ENCODE measurements at places on chromosomes 6 and 20.

DNA sequence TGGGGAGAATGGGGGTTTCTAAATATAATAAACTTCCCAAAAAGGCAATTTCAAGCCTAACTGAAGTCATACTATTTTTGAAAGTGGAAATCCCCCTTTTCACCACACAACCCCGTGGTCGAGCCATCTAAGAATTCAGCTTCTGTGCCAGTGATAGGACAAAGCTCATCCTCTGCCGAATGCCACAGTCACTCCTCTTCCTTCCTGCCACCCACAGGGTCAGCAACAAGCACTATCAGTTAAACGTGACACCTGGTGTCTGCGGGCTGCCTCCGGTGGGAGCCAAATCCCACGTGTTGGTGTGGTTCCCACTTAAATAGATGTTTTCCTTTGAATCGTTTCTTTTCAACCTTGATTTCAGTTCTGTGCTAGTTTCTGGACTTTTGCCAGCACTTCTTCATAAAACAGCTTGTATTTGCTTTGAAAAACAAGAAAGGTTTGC lies 60.7 kb downstream of the TNFAIP3 start:
- no peak for DNase-seq

- DNase-seq: no peak
Measured at GRCh38 chr20:56897958-56898349, 268.8 kb downstream of the TFAP2C start.

DNA sequence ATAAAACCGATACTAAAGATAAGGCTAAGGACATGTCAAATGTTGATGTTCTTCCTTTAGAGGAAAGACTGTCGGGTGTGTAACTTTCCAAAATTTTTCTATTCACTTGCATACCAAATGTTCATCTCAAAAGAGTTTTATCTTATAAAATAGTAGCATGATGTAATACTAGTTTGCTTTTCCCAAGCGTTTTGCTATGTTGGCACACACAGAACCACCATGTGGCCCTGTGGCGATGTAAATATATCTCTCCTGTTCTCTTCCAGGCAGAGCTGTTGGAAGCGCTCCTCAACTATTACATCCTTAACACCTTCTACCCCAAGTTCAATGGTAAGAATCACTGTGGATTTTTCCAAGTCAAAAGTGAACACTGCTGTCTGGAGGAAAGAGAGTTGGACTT lies 26.5 kb downstream of the LBP start:
- DNase-seq: no peak

- no peak for DNase-seq
Measured at GRCh38 chr6:167046861-167047495, 47.8 kb downstream of the CEP43 start.

- no peak for DNase-seq
Measured at GRCh38 chr20:60365882-60366281, 407.7 kb downstream of the CDH26 start.

GRCh38 chr6:158232316-158233213 lies 64.4 kb downstream of the GTF2H5 start:
- peak; percentile 62 for DNase-seq

DNA sequence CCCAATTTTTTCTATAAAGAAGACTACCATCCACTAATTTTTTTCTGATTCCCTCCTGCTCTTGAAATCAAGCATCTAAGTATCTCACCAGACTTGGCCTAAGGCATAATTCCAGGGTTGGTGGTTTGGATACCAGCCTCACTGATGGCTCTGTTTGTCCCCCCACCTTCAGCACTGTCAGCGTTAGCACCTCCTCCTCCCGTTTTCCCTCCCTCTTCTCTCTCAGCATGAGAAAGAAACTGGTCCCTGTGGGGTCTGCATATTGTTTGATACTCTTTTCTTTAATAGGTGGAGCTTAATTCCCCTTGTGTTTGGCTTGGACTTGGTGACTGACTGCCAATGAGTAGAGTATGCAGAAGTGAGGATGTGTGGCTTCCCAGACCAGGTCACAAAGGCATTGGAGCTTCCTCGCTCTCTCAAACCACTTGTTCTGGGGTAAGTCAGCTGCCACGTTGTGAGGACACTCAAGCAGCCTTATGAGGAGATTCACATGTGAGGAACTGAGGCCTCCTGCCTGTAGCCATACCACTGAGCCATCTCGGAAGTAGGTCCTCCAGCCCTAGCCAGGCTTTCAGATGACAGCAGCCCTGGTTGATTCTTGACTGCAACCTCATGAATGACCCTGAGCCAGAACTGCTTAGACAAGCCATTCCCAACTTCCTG lies 65.2 kb downstream of the RIOK1 start:
- no peak for DNase-seq

- no peak for DNase-seq
Measured at GRCh38 chr20:50501972-50502745, 8.0 kb upstream of the PTPN1 start.

DNA sequence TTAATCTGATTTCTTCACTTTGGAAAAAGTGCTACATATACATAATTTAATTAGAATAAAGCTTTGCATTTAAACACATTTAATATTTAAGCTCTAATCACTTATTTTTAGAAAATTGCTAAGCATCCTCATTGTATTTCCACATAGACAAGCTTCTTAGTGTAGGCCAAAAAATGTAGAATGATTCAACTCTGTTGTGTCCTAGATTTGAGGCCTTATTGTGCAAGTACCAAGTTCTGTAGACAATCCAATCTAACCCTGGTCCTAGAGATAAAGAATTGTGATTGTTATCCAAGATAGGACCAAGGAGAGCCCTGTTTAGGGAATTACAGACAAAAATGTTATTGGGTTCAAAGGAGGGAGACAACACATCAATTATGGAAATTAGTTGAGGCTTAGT lies 27.6 kb downstream of the MRAP2 start:
- DNase-seq: no peak

DNA sequence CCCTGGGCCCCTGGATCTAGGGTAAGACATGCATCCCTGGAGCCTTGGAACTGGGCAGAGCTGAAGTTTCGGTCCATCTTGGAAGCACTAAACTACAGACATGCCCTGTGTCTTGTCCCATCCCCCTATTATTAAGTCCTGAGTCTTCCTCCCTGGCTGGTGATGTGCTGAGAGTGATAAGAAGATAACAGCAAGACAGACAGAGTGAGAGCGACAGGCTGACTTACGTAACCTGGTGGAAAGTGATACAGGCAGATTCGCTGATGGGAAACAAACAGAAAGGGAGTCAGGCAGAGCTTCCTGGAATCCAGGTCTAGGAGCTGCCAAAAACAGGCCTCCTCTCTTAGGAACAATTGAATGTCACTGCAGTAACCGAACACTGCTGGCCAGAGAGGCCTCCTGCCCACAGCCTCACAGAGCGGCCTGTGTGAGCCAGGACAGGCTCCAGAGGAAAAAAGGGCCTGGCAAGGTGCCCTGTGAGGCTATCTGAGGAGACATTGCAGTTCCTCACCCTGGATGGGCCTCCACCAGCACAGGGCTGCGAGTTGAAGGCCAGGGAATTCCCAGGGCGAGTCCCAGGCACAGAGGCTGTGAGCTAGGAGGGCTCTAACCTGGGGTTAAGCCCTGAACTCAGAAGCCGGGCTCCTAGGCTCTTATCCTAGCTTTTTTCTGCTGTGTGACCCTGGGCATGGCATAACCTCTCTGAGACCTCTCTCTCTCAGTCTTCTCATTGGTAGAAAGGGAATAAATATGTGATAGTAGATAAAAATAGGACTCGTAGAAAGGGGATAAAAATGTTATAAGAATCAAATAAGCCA lies 34.2 kb upstream of the B4GALT5 start:
- peak; percentile 16 for DNase-seq

- no peak for DNase-seq
Measured at GRCh38 chr20:46774236-46774635, 64.8 kb downstream of the SLC2A10 start.

DNA sequence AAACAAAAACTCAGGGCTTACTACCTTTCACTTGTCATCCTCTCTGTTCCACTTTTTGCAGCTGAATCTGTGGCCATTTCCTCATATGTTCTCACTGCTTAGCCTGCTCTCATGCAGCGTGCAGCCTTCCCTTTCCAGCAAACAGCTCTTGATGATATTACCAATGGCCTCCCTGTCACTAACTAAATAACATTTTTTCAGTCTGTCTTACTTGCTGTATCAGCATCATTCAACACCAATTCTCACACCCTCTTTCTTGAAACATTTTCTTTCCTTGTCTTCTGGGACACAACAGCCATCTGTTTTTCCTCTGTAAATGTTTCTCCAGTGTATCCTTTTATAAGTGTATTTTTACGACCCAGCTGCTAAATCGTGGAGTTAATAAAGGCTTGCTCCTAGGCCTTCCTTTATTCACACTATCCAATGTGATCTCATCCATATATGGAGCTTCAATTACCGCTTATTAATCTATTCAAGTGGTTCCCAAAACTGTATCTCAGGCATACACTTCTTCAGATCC lies 523.6 kb upstream of the RNF217 start:
- DNase-seq: no peak

- DNase-seq: no peak
Measured at GRCh38 chr6:89132057-89132456, 13.8 kb upstream of the PM20D2 start.

DNA sequence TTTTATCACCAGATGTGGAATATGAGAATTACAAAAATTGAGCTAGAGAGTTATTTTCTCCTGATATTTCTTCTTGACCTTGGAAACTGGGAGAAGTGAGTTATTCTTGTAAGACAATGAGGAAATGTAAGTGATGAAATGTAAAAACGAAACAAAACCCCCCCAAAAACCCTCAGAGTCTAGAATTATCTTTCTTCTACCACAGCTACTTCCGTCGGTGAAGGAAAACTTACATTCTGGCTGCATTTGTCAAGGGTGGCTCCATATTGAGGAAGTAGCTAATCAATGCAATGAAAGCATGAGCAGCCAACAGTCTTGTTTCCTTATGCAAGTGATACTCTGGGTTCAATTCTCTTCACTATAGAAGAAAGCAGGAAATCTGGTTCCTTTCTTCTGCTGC lies 661.7 kb upstream of the CITED2 start:
- DNase-seq: no peak

- DNase-seq: no peak
Measured at GRCh38 chr20:19515074-19515473, 243.0 kb upstream of the RIN2 start.

- no peak for DNase-seq
Measured at GRCh38 chr20:3133155-3133554, 26.5 kb downstream of the FASTKD5 start.

DNA sequence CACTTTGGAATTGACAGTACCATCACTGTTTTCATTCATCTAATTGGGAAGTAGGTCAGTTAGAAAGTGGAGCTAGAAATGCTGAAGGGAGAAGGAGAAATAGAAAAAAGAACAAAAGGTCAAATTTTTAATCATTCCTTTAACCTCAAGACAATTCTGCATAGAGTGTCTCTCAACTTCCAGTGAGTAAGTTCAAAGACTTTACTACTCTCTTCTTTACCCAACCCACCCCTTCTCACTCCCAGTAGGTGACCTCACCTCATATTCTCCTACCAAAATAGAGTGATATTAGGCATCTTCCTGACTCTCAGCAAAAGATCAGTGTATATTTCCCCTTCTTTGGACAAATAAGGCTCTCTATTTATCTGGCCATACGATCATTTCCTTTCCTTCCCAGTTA lies 340.0 kb upstream of the JAG1 start:
- no peak for DNase-seq

DNA sequence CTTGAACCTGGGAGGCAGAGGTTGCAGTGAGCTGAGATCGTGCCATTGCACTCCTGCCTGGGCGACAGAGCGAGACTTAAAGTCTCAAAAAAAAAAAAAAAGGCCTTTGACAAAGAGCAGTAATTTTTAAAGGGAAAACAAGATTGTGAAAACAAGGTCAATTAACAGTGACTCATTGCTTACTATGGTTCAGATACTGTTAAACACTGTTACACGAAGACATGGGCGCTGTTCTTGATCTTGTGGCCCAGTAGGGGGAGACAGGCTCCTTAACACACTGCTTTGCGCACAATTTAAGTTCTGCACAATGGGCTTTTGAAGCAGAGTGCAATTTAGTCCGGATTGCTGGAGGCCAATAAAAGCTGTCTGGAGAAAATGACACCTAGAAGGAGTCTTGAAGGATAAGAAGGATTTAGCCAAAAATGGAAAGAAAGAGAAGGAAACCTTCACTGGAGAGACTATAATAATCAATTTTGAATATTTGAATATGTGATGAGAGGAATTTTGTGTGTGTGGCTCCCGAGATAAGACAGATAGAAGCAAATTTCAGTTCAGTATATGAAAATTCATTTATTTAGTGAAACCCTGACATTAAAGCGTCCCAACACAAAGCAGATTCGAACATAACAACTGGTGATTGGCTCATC lies 6.0 kb upstream of the LATS1 start:
- DNase-seq: peak; percentile 50

DNA sequence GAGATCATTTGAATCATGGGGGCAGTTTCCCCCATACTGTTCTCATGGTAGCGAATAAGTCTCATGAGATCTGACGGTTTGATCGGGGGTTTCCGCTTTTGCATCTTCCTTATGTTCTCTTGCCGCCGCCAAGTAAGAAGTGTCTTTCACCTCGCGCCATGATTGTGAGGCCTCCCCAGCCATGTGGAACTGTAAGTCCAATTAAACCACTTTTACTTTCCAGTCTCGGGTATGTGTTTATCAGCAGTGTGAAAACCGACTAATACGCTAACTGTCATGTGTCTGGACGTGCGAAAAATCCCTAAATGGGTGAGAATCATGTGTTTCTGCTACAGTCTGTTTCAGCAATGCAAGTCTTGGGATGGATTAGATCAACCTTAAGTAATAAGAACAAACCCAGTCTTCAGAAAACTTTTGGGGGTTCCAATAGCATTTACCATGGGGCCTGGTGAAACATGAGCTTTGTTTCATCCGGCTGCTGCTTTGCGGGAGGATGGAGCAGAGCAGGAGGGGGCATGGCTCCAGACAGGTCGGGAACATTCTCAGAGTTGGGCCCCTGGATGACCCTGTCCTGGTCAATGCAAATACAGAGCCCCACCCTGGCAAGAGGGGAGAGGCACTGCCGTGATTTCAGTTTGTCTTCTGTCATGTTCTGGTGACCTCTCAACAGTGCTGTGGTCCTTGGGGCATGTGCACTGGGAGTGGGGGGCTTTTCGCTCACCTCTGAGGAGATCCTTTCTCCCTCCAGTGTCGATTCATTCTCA lies 41.5 kb downstream of the CTCFL start:
- no peak for DNase-seq

DNA sequence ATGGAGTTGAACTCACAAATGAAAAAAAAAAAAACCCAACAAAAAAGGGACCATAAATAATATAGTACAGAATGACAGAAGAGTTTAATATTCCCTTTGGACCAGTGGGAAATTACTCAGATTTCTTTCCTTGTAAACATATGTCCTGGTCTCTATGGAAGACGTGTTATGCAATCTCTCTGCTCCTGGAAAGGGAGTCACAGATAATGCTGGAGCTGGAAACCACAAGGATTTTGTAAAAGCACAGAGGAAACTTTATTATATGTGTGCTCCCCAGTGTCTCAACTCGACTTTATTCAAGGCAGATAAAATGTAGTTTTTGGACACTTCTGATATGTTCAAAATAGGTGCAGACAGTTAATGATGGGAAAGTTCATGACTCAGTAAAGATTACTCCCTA lies 88.1 kb upstream of the ZFP64 start:
- no peak for DNase-seq

DNA sequence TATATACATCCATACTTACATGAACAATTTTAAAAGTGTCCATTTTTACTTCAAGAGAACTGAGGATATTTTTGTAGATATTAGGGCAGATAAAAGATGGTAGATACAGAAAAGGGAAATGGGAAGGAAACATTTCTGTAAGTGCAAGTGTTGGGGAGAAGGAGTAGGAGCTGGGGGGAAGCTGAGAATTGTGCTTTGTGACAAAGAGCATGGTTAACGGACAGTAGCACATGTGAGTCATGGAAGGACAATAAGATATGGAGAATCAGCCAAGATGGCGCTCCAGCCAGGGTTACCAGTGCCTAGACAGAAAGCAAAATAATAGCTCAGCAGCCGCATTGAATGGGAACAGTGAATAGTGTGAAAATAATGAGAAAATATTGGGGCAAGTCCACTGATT lies 12.7 kb upstream of the HLA-DRB1 start:
- DNase-seq: no peak

Measured in hippocampal formation (tissue), 2 donors.